ENCODE measurements at places on chromosomes 11 and 22.

- no peak for DNase-seq
Measured at GRCh38 chr11:80596291-80596810, 1155.5 kb upstream of the TENM4 start.

DNA sequence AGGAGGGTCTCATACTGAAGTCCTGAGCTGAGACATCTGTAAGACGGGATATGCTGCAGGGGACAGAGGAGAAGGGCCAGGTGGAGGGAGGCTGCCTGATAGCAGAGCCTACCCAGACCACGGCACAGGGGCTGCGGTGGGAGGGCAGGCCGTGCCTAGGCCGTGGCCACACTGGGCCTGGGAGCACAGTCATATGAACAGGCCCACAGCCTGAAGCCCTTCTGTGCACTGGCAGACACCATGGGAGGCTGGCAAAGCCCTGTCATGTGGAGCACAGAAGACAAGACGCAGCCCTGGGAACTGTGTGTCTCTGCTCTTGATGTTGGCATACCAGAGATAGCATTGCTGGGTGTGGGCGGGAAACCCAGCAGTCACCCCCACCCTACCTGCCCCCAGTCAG lies 3.3 kb downstream of the SPATA19 start:
- DNase-seq = no peak

- DNase-seq = peak; percentile 21
Measured at GRCh38 chr11:118200901-118201680, 23.7 kb downstream of the JAML start.

GRCh38 chr22:29201782-29202181 lies 3.9 kb upstream of the EMID1 start:
- no peak for DNase-seq

DNA sequence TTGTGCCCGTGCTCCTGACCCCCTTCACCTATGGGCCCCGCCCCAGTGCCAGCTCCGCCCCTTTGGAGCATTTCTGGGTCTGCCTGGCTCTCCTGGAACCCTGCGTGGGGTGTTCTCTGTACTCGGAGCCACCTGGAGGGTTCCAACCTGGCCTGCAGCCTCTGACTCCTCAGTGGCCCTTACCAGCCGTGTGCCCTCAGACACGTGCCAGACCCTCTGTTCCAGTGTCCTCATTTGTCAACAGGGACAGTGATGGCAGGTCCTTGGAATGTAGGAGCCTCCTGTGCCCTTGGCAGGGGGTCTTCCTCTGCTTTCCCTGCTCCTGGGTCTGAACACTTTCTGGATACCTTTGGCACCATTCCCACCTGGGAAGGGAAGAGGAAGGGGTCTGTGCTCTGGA lies 96.4 kb downstream of the CACNA1I start:
- no peak for DNase-seq

DNA sequence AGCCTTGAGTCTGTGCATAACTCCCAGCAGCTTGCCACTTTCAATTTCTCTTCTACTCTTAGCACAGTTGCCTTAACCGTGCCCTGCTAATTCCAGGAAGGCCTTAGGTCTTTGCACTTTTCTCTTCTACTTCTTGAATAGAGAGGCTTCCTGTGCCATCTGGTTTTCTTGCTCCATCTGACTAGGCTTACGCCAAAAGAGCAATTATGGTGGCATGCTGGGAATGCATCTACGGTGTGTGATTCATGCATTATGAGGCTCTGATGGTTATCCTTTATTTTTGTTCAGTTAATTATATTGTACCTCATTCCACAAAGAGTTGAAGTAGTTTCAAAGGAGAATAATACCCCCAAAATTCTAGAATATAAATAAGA lies 29.4 kb downstream of the SIK2 start:
- DNase-seq = no peak

DNA sequence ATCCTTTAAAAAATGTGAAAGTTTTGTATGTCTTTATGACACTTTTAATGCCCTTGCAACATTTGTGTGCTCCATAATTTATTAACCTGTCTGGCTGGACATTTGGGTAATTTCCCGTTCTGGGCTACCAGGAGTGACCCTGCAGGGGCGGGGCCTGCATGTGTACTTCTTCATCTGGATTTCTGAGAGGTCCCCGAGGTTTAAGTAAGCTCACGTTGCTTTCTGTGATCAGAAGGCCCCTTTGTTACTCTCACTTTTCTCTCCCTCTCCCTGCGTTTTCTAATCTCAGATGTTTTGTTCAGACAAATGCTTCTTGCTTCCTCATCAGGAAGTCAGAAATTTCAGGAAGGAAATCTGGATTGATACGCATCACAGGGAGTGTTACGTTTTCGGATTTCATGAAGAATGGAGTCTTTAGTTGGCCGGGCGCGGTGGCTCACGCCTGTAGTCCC lies 78.9 kb upstream of the CRYBB3 start:
- no peak for DNase-seq
